ENCODE measurements at places on chromosomes 1 and 21.

GRCh38 chr1:206685769-206686477, 1.2 kb downstream of the MAPKAPK2 start:
- no peak for DNase-seq

DNA sequence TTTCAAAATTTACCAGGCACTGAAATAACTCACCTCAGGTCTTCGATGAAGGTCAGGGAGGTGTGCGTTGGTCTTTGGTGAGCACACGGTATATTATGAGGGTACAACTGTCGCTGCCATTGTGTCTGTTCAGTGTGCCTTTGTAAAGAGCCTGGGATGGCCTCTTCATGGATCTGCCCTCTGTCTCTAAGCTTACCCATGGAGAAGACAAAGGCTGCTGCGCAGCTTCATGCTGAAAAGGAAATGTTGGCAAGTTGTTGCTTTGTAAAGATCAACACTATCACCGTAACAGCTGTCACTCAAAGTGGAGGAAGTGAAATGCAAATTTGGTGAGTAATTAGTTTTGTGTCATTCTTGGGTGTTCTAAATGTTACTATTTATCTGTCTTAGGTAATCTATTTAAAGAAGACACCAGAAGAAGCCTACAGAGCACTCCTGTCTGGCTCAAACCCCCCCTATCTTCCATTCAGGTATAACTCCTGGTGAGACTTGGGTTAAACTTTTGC, 71.6 kb downstream of the CDC14A start:
- DNase-seq, result no peak

GRCh38 chr1:200183637-200184036, 156.1 kb downstream of the NR5A2 start:
- DNase-seq, result no peak

DNA sequence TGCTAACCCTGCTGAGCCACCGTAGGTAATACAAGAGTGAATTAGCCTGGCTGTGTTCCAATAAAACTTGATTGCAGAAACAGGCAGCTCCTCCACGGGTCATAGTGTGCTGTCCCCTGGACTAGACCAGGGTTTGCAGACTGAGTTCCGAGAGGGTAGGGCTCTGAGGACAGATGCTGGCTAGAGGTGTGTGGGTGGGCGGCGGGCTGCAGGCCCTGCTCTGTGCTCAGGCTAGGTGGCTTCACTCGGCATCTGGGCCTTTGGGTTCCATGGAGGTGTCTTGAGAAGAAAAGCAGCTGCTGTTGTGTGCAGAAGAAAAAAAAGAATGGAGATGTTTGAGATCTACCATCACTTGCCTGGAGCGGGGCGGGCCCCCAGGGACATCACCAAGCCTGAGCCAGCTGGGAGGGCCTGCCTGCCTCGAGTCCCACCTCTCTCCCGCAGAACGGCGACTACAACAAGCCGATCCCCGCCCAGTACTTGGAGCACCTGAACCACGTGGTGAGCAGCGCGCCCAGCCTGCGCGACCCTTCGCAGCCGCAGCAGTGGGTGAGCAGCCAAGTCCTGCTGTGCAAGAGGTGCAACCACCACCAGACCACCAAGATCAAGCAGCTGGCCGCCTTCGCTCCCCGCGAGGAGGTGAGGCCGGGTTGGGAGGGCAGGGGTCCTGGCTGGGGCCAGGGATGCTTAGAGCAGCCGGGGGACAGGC, 7.9 kb downstream of the TMEM201 start:
- DNase-seq, result no peak

GRCh38 chr1:14340002-14340785, 258.3 kb upstream of the KAZN start:
- no peak for DNase-seq
